Stimulated activated CD4-positive, alpha-beta T cell treated with anti-CD3 and anti-CD28 coated beads, Interleukin-1b, Interleukin-23, amount 100 ng/mL, for 48 hours (primary cell): ENCODE measurements at places on chromosomes 5 and 9.

GRCh38 chr9:95874989-95875304, 544 bp upstream of the ERCC6L2 start:
- peak; percentile 73 for DNase-seq

DNA sequence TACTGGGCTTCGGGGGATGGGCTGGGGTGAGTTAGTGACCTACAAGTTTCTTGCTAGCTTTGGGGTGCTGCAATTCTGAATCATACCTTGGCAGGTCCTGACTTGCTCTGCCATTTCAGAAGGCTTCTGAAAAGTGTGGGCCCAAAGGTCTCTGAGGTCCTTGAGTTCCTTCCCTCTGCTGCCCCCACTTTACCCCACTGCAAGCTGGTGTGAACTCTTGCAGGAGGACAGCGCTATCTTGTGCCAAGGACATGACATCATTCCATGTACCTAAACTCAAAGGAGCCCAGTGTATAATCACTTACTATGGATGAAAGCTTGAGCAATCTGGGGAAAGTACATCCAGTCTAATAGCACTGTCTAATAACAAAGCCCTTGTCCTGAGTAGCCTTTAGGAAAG, 157.4 kb downstream of the RMI1 start:
- no peak for DNase-seq

- DNase-seq, result no peak
These were observed 22.4 kb downstream of the SKIC3 start for GRCh38 chr5:95532415-95532814.

DNA sequence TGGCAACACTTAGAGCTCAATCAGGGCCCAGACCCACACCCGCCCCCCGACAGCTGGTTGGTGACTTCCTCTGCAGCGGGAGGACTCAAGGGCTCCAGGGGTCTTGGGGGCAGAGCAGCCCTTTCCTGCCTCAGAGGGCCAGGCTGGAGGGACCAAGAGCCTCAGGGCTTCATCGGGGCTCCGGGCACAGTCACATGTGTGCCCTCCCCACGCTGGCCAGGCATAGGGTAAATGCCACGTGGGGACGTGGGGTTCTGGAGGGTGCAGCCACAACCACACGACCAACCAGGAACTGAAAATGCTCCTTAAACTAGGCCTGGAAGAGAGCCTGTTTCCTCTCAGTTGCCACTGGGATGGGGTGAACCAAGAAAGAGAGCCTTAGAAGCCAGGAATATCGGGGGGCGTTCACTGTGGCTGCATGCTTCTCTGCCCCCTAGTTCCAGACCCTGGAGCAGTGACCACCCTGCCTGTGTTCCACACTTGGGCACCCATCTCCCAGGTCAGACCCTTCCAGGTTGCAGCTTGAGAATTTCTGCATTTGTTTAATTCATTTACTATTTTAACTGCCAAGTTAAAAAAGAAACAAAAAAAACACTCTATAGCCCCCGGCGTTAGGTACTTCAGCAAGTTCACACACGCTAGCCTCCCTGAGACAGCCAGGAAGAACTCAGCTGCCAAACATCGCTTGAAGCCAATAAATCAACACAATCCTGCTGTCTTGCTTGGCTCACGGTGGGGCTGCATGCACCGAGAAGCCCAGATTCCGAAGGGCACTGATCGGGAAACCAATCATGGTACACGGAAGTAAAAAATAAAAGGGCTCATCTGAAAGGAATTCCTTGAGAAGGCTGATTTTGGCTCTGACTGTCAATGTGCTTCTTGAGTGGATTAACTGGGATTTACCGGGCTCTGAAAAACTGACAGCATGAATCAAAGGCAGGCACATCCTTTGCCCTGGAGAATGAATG, 56.1 kb upstream of the PHYKPL start:
- DNase-seq, result no peak

GRCh38 chr9:137085920-137086530, 760 bp upstream of the MAN1B1 start:
- peak; percentile 36 for DNase-seq

DNA sequence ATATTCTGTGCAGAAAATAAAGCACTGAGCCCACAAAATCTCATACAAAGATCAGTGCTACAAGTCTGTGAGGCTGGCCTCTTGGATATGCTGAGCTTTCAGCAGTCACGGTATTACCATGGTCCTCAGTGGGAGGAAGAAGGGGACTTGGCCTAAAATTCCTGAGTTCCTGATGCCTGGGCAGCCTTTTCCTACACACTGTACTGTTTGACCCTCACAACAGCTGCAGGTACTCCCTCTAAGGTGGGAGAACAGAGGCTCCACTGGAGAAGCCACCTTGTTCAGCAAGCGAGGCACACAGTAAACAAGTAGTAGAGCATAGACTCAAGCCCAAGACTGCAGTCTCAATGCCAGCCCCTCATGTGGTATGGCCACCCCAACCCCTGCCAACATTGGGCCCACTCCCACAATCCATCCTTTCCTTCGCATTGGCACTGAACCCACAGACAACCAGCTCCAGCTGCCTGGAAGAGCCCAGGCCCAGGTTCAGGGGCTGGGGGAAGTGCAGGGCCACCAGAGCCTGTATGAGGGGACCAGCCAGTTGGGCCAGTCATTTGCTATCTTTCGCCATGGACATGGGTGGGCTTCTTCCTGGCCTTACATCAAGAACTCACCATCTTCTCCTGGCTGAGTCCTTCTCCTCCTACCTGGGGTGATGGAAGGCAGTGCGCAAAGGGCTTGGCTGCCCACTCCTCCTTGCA, 14.3 kb downstream of the ACSL6 start:
- DNase-seq, result no peak

GRCh38 chr5:52148679-52149078, 639.0 kb upstream of the ITGA1 start:
- DNase-seq, result no peak

GRCh38 chr5:127924606-127925005, 159.0 kb upstream of the SLC12A2 start:
- no peak for DNase-seq

- DNase-seq, result no peak
These were observed 6.1 kb upstream of the NRARP start for GRCh38 chr9:137308057-137308619.

DNA sequence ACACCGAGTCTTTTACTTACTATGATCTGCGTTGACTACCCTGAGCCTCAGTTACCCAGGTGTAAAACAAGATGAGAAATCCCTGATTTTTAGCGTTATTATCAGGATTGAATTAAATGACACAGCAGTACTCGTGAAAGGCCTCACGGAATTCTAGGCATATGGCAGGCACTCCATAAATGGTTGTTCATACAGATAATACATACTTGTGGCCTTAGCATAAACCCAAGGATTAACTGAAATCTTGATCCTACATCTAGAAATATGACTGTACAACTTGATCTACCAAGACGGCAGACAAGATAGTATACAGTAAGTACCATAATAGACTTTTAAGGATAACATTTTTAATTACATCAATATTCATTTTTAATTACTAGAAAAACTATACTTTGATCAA, 409.8 kb downstream of the BNC2 start:
- DNase-seq, result no peak

GRCh38 chr5:68246802-68247201, 31.2 kb downstream of the PIK3R1 start:
- no peak for DNase-seq

- DNase-seq, result no peak
These were observed 4.5 kb downstream of the GRK6 start for GRCh38 chr5:177430972-177431316.

DNA sequence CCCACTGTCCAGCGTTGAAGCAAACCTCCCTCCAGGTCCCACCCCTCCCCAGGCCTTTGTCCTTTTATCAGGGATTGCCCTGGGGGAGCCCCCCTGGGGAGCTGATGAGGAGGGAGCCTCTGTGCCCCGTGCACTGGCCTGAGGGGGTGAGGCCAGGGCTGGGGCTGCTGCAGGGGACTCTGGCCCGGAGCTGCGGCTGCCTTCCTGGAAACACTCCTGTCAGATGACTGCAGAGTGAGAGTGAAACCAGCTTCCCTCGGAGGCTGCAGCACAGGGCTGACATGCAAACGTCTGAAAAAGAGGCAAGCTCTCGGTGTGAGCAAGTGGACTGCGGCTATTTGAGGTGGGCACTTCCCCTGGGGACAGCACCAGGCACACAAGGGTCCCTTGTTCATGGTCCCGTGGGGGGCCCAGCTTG, 4.6 kb upstream of the TRAF2 start:
- peak; percentile 68 for DNase-seq

DNA sequence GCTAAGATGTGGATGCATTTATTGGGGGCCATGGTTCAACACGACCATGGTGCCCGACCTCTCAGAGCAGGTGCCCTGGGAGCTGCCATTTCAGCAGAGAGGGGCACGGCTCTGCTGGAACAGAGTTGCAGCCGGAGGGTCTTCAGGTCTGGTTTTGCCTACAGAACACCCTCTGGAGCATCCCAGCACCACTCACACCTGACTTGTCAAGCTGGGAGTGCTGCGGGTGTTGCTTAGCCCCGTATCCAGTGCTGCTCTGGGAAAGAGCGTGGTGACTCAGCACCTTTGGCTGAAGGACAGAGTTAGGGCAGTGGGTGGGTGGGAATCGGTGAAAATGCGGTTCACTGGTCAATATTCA, 36.5 kb upstream of the IRX4 start:
- no peak for DNase-seq

GRCh38 chr5:150061538-150061995, 24.8 kb downstream of the CSF1R start:
- DNase-seq, result no peak

- no peak for DNase-seq
These were observed 257.8 kb downstream of the AUH start for GRCh38 chr9:91103931-91104330.

- DNase-seq, result no peak
These were observed 697 bp downstream of the SLC1A1 start for GRCh38 chr9:4490705-4491625.

- DNase-seq, result no peak
These were observed 23.8 kb downstream of the GLRA1 start for GRCh38 chr5:151900891-151901290.

DNA sequence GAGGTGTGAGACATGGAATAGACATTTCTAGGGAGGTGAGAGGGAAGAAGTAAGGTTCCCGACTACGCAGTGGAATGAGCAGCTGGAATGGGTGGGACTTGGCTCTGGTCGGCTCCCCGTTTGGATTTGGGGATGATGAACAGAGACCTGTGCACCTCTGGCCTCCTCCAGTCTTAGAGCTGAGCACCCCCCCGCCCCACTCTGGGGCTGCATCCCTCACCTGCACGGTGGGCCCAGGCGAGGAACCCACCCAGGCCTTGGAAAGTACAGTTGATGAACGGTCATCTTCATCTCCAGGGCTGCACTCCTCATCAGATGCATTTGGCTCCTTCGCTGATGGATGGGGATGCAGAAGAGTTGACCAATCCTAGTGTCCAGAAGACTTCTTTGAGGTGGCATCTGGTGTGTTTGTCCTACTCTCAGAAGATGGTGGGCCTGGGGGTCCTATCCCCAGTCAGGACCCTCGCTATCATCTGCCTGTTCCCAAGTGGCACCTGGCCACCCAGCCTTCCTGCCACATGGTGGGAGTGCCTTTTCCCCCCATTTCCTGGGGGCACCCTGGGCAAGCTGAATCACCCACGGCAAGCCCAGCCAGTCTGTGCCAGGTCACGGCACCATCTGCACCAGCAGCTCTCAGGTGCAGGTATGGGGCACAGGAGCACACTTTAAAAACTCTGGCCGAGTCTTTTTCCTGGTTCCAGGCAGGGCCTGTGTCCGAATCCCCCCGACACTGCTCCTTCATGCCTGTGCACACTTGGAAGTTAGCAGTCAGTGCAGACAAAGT, 70.5 kb downstream of the GTF3C4 start:
- no peak for DNase-seq

- DNase-seq, result no peak
These were observed 54.5 kb downstream of the PHF2 start for GRCh38 chr9:93630806-93631411.

DNA sequence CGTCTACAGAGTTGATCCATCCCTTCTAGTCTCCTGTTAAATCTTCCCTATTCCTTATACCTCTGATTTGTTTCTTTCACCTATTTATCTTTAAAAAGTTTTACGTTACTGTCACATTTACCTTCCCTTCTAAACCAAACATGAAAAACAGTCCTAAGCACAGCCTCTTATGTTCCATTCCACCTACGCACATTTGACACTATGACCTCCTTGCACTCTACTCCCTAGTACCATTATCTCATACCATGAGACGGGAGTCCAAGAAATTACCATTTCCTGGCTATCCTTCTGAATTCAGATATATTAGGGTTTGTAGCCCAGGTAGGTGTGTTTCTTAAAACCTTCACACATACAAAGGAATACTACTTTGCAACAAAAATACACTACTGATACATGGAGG, 25.1 kb downstream of the FNIP1 start:
- DNase-seq, result no peak

DNA sequence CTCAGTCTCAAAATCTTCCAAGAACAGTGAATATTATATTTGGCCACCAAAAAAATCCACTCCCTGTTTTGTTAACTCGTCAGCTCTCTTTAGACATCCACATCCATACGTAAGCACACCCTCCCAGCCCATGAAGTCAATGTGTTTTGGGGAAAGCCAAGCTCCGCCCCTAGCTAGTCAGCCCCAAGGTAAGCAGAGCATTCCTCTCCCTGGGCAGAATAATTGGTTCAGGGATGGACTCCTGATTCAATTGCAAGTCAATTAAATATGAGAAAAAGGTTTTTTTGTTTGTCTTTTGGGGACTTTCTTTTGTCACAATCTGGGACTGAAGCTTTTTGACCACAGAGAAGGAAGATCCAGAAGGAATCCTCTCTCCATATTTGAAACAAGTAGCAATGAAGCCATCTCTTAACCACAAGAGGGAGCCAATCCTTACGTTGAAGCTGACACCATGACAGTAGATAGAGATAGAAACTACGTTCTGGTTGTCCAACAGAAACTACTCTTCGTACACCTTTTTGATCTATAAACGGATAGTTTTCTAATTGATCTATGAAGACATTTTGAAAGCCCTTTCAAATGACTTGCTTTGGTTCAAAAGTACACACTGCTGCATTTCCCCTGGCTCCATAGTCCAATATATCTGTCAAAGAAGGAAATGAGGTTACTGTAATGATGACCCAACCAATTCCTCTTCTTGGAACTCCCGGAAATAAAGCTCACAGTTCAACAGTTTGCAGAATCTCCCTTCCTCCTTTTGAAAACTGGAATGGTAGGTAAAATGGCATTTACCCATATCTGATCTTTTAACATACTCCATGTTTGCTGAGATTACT, 166.4 kb downstream of the TLE1 start:
- DNase-seq, result no peak

GRCh38 chr9:34519321-34520020, 3.3 kb downstream of the ENHO start:
- no peak for DNase-seq

DNA sequence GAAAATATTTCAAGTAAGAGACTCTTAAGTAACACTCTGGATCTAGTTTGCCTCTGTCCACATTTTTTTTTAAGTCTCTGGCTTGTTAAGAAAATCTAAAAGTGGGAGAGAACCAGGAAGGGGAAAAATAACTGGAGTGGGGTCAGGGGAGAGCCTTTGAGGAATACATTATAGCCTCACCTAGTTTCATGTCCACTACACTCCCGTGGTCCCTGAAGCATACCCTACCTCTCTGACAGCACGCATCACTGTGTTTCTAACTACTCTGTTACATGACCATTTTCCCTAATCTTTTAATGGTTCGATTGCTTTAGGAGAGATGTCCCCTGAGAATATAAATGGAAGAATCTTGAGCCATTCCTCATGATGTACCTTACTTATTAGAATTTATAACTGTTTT, 318.3 kb downstream of the TMEM167A start:
- DNase-seq, result no peak
